ENCODE measurements at places on chromosomes 2 and 18.

- DNase-seq, result no peak
Measured at GRCh38 chr18:24567199-24567598, 106.8 kb downstream of the HRH4 start.

DNA sequence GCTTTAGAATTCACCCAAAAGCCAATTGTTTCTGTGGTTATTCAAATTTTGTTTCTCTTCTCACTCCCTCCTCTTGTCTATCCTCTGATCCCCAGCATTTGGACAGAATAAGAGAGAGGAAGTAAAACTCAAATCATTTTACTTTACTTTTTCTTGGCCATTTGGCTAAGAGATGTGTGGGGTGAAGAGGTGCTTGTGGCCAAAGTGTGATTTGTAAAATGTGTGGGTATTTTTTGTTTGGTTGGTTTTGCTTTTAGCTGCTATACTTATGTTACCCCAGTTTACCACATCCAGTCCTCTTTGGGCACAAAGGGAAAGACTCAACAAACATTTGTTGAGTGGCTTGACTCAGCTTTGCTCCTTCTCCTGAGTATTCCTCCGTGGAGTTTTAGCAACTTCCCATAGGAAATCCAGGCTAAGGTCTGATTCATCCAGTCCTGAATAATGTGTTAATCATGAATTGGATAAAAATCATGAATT, 109.1 kb upstream of the CYP1B1 start:
- peak; percentile 17 for DNase-seq

GRCh38 chr2:216857131-216857550, 2.7 kb downstream of the TNP1 start:
- peak; percentile 50 for DNase-seq

GRCh38 chr2:38279201-38279600, 97.9 kb downstream of the ATL2 start:
- no peak for DNase-seq

- DNase-seq, result no peak
Measured at GRCh38 chr2:97730245-97730644, 16.9 kb downstream of the ZAP70 start.
